ENCODE measurements at places on chromosomes 2 and 18. TPM values are rescaled to one million over a fixed set of nuclear protein-coding genes. Genes with fewer than 3 reads are reported as not detected.

Gene EGR4
- 1.2 TPM for total RNA-seq

DNA sequence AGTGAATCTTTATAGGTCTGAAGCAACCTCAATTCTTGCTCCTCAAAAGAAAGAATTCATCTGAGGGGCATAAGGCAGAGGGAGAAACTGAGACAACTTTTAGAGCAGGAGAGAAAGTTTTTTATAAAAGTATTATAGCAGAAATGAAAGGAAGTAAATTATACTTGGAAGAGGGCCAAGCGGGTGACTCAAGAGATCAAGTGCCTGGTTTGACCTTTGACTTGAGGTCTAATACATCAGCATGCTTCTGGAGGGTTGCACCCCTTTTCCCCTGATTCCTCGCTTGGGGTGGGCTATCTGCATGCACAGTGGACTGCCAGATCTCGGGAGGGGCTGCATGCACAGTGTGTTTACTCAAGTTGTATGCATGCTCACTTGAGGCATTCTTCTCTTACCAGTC is 268.5 kb upstream of the LRATD1 start:
- H3K27me3 ChIP-seq = no peaks in the 10 kb centered on the region
- no peak overlapping the region for H3K27ac ChIP-seq
- H3K4me3 ChIP-seq = no peak overlapping the region
- H3K4me1 ChIP-seq = no peaks in the 10 kb centered on the region

GRCh38 chr2:176419591-176420071 is 150.4 kb downstream of the MTX2 start:
- no peak overlapping the region for H3K27ac ChIP-seq
- H3K36me3 ChIP-seq = no peaks in the 10 kb centered on the region
- no peak for DNase-seq
- H3K27me3 ChIP-seq = no peaks in the 10 kb centered on the region
- H3K4me3 ChIP-seq = no peak overlapping the region

DNA sequence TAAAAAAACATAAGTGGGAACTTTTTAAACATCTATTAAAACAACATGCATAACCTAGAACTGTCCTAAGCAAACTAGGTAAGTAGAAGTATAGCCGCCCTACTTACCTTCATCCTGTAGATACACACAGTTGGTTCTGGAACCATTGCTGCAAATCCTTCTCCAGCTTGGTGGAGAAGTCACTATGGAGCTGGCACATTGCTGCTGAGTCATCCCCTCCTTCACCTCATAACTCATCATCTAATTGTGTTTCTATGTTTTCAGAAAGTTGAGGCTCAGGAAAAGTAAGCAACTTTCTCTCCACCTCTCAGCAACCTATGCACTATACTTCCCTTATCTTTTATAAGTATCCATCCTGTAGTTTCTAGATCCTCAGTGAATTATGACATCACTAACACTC is 269.8 kb upstream of the MMADHC start:
- no peaks in the 10 kb centered on the region for H3K36me3 ChIP-seq
- DNase-seq = no peak
- no peak overlapping the region for H3K27ac ChIP-seq
- no peaks in the 10 kb centered on the region for H3K27me3 ChIP-seq
- no peaks in the 10 kb centered on the region for H3K4me1 ChIP-seq

DNA sequence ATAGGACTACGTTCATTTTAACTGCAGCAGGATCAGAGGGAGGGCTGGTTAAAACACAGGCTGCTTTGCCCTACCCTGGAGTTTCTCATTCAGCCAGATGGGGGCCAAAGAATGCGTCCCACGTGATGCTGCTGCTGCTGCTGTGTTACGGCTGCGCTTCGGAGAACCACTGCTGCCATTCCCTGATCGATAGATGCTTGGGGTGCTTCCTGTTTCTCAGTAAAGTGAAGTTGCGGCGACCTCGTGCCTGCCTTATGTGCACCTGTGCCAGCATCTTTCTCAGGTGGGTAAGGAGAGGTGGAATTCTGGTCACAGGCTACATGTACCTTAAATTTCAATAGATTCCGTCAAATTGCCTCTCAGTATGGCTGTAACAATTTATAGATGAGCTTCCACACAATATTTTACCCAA is 24.7 kb upstream of the TOGARAM2 start:
- H3K27me3 ChIP-seq = no peaks in the 10 kb centered on the region
- H3K4me3 ChIP-seq = peak overlapping the region; percentile 50
- no peaks in the 10 kb centered on the region for H3K36me3 ChIP-seq
- peaks cover 5% of the 10 kb centered on the region for H3K4me1 ChIP-seq
- no peak overlapping the region for H3K27ac ChIP-seq
- peak; percentile 89 for DNase-seq

DNA sequence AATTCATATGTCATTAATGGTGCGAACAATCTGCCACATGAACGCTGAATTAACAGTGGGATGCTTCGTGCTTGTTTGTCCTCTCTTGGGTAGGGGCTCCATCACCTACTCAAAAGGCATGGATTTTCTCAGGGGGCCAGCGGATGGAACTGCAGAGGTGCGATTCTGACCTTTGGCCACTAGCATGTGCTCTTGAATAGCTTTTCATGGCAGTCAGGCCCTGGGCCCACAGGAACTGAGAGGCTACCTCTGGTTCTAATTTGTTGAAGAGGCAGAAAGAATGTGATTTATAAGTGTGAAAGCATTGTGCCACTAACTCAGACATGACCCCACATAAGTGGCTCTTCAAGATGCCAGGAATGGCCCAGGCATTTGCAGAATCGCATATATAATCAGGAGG is 283.2 kb downstream of the INSIG2 start:
- H3K36me3 ChIP-seq = no peaks in the 10 kb centered on the region
- H3K4me3 ChIP-seq = no peak overlapping the region
- peak; percentile 80 for DNase-seq
- no peaks in the 10 kb centered on the region for H3K27me3 ChIP-seq
- H3K4me1 ChIP-seq = no peaks in the 10 kb centered on the region

- H3K36me3 ChIP-seq = no peaks in the 10 kb centered on the region
- H3K4me3 ChIP-seq = no peak overlapping the region
- no peaks in the 10 kb centered on the region for H3K4me1 ChIP-seq
- no peak for DNase-seq
Observed at GRCh38 chr2:10369269-10370255, 66.9 kb downstream of the HPCAL1 start.

GRCh38 chr2:174176898-174177297 is 71.4 kb downstream of the OLA1 start:
- no peak overlapping the region for H3K27ac ChIP-seq
- peaks cover 11% of the 10 kb centered on the region for H3K36me3 ChIP-seq
- H3K4me3 ChIP-seq = no peak overlapping the region
- no peak for DNase-seq
- no peaks in the 10 kb centered on the region for H3K4me1 ChIP-seq
- no peaks in the 10 kb centered on the region for H3K27me3 ChIP-seq

GRCh38 chr2:61262699-61263098 is 100.7 kb downstream of the C2orf74 start:
- H3K27ac ChIP-seq = no peak overlapping the region
- H3K36me3 ChIP-seq = peaks cover 9% of the 10 kb centered on the region
- no peak for DNase-seq
